ENCODE measurements at places on chromosomes 1 and 21.
A peak's percentile ranks its signal among the peaks of the same experiment; 100 is the strongest.

DNA sequence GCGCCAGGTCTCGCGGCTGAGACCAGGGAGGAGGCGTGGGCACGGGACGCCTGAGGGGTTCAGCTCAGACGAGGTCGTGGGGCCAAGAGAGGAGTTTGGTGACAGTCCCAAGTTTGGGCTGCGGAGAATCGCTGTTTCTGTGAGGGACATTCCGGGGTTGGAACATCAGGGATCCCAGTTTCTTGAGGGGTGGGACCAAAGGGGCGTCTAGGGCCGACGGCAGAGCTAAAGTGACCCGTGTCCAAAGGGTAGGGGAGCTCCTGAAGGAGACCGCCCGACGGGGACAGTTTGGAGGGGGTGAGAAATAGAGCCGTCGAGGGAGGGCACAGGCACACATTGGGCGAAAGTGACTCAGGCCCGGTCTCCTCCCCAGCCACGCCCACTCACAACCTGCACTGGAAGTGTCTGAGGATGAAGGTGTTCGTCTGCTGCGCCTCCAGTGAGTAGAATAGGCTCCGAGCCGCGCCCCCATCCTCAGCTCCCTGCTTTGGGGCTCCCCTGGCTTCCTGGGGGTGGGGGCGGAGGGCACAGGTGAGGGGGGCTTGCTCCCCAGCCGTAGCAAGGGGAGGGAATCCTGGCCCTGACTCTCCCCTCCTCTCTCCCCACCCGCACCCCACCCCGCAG lies 7.0 kb downstream of the EFNA3 start:
- DNase-seq: peak; percentile 72

- no peak for DNase-seq
Measured at GRCh38 chr1:94231746-94232145, 5.6 kb downstream of the ARHGAP29 start.

GRCh38 chr1:220901881-220902280 lies 22.6 kb downstream of the HLX start:
- no peak for DNase-seq

GRCh38 chr1:214623430-214623829 lies 20.4 kb downstream of the CENPF start:
- DNase-seq: no peak

GRCh38 chr1:229819091-229819490 lies 193.0 kb downstream of the URB2 start:
- DNase-seq: no peak

DNA sequence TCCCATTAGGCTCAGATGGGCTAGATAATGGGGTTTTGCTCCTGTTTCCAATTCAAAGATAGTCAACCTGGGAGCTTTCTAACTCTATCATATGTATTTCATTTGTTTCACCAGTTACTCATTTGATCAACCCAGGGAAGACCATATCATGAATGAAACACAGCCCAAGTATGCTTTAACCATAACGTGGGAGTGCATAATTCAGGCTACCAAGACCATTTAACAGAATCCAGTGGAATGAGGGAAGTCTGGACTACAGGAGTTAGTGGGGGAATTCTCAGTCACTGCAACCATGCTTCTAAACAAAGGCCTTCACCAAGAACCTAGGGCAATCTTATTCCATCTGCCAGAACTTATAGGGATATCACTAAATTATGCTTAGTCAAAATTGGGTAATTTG lies 15.0 kb upstream of the SLC16A1 start:
- DNase-seq: no peak

GRCh38 chr1:152348447-152348846 lies 11.4 kb downstream of the FLG2 start:
- DNase-seq: no peak

- no peak for DNase-seq
Measured at GRCh38 chr1:209398313-209398991, 185.1 kb upstream of the CAMK1G start.

GRCh38 chr1:11130406-11130805 lies 30.7 kb upstream of the EXOSC10 start:
- DNase-seq: no peak

DNA sequence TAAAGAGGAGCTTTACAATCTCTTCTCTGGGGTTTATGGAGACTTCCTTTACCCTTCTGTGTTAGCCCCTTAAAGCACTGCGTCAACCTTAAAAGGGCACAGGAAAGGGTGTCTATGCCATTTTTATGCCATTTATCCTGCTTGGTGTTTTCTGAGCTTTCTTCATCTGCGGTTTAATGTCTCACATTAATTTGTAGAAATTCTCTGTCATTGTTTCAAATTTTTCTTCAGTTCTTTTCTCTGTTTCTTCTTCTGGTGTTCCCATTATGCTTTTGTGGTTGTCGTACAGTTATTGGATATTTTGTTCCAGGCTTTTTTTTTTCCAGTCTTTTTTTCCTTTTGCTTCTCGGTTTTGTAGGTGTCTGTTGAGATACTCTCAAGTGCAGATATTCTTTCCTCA lies 107.9 kb downstream of the OSBPL9 start:
- no peak for DNase-seq

- DNase-seq: peak; percentile 45
Measured at GRCh38 chr1:24555591-24556413, at the start of gene NCMAP. NCMAP (plus strand) TSS chr1:24556087; CDS start chr1:24595431, 39,344 bp downstream.

Measured in WERI-Rb-1 (cell line).